ENCODE measurements at places on chromosomes 1 and 21.
A peak's percentile ranks its signal among the peaks of the same experiment; 100 is the strongest.

- DNase-seq = no peak
Observed at GRCh38 chr1:169367096-169367685, 406 bp downstream of the NME7 start.

- no peak for DNase-seq
Observed at GRCh38 chr1:113389359-113389952, 859 bp upstream of the MAGI3 start.

- no peak for DNase-seq
Observed at GRCh38 chr1:237074371-237075117, 32.6 kb downstream of the RYR2 start.

DNA sequence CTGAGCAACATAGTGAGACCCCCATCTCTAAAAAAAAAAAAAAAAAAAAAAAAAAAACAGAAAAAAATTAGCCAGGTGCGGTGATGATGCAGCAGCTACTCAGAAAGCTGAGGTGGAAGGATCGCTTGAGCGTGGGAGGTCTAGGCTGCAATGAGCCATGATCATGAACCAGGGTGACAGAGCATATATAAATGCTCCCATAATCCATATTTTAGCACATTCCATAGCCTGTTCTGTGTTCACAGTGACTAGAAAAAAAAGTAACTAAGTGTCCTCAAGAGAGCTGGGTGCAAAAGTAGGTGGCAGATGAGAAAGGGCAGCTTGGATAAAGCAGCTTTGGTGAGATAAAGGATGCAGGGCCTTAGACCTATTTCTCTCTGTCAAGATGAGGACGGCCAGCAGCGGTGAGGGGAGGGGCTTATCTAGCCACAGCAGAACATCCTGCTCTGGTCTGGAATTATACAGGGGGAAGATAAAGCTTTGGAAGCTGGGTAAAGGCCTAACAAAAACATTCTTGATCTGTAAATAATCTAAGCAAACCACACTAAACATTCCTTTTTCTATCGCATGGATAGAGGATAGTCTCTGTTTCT, 205.3 kb downstream of the DAB1 start:
- no peak for DNase-seq

DNA sequence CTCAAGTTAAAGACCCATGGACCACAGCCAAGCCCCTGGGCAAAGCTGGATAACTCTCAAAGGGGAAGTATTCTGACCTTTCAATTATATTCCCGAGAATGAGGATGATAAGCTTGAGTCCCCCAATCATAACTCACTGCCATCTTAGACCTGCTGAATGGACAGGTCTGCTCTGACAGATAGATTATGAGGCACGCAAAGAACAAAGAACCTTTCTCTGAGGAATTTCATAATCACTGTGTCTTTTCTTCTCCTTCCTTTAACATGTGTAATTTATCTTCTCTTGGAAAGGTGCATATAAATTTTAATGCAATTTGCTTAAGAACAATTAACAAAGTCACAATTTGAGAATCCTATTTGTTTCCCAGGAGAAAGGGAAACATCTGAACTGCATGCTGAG, 22.0 kb downstream of the PIGM start:
- no peak for DNase-seq

DNA sequence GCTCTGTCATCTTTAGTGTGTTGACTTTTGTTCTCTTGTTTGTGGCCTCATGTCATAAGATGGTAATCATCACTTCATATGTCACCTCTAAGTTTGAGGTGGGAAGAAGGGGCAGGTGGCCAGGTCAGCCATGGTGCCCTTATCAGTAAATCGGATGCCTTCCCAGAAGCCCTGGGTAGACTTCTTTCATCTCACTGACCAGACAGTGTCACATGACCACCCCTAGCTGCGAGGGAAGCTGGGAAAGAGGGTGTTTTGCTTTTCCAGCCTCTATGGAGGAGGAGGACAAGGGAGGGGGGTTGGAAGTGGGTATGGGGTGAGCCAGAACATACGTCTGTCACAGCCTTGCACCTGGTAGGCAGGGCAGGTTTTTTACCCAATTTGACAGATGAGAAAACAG, 28.6 kb downstream of the TNFRSF1B start:
- no peak for DNase-seq

DNA sequence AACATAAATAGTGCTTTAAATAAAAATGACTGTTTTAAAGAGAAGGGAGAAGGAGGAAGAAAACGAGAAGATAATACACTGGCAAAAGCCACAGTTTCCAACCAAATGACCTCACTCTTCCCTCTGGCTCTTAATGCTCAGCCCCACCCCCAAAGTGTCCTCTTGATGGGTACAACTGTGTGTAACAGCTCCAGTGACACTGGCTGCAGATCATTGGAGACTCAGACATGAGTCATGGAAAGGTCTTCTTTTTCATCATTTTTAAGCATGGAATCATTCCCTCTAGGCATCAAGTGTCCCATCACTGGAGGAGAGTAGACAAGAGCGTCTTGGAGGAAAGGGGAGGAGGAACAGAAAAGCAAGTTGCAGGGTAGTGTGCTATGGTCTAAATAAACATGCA, 333.0 kb downstream of the PAPPA2 start:
- DNase-seq = no peak

DNA sequence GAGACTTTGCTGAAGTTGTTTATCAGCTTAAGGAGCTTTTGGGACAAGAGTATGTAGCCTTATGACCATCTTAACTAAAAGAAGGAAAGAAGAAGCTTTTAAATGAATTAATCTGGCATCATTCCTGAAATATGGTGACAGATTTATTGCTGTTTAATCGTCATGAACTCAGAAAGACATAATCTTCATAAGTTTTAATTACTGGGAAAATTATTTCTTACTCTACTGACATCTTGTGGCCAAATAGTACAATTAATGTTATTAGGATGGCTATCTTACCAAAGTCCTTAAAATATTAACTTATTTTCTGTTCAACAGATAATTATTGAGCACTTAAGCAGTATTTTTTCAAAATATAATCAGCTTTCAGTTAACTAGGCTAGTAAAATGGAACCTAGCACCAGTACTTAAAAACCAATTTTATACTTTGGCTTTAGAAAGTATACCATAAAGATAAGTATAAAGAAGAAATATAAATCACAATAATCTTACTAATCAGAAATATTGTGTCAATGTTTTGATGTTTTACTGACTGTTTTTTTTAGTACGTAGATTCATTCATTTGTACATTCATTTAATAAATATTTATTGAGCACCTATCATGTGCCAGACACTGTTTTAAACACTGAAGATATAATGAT, 34.7 kb upstream of the GPR25 start:
- peak; percentile 47 for DNase-seq

DNA sequence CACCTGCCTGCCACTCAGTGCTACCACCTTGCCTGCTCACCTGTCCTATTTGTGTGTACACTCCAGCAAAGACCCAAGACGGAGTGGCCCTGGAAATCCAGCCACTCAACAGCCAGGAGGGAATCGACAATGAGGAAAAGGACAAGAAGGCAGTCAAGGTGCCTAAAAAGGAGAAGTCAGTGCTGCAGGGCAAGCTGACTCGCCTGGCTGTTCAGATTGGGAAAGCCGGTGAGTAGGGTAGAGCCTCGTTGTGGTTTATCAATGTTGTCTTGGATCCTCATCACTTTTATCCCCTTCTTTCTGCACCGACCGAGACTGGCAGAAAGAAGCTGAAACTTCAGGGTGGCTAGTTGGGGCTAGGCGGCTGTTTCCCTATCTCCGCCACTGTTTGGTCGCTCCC, 61.4 kb upstream of the LAX1 start:
- DNase-seq = no peak

- DNase-seq = no peak
Observed at GRCh38 chr1:77168358-77168757, 50.9 kb downstream of the PIGK start.

GRCh38 chr1:154857022-154857421, 13.1 kb downstream of the KCNN3 start:
- DNase-seq = no peak

DNA sequence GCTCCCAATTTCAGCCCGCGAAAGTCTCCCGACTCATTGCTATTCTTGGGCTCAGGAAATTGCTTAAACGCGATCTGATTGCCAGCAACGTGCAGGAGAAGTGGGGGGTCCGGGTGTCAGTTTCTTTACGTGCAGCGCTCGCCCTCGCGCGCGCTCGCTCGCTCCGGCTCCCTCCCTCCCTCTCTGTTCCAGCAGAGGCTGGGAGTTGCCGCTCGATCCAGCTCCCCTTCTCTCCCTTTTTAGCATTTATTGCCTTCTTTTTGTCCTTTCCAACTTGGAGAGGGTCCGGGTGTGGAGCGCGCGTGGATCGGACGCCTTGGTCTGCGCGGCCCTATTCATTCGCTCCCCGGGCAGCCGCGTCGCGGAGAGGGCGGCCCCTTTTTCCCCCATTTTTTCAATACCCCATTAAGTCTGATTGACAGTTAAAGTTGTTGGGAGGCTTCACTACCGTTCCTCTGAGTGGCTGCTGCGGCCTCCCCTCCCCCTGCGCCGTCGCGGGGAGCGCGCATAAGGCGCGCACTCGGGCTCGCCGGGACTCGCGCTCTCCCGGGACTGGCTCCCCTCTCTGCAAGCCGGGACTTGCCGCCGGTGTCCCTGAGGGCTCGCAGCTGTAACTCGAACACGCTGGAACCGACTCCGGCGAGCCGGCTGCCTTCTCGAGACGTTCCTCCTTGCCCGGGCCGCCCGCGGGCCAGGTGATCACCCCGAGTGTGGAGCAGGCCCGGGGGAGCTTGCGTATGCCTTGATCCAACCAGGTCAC, at the start of gene DHRS3:
TSS of gene DHRS3 (minus strand) at position 310 of the 760 bp plus-strand sequence. CDS start 862 bp downstream, outside the sequence.
- no peak for DNase-seq

DNA sequence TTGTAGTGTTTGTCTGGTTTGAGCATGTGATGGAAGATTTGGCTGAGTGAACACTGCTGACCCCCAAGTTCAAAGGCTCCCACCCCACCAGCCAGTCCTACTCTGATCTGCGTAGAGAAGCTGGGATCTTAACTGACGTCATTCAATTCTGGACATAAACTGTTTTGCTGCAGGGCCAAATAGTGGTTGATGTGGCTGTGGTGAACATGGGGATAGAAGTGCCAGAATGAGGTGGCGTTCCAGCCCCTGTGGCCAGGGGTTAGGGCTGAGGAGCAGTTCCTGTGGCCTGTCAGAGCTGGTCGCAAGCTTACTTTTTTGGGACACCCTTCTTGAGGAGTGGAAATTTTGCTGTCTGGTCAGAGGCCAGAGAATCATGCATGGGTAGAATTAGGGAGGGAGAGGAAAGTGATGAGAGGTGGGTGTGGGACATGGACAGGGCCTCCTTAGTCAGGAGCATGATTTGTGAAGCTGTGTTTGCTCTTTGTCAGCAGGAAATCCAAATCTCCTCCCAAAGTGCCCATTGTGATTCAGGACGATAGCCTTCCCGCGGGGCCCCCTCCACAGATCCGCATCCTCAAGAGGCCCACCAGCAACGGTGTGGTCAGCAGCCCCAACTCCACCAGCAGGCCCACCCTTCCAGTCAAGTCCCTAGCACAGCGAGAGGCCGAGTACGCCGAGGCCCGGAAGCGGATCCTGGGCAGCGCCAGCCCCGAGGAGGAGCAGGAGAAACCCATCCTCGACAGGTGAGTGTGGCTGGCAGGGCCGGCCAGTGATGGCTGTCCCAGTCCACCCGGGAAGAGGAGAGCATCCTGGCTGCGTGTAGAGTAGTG, 25.9 kb downstream of the SZRD1 start:
- no peak for DNase-seq

GRCh38 chr1:233015965-233016364, 65.6 kb downstream of the NTPCR start:
- no peak for DNase-seq

DNA sequence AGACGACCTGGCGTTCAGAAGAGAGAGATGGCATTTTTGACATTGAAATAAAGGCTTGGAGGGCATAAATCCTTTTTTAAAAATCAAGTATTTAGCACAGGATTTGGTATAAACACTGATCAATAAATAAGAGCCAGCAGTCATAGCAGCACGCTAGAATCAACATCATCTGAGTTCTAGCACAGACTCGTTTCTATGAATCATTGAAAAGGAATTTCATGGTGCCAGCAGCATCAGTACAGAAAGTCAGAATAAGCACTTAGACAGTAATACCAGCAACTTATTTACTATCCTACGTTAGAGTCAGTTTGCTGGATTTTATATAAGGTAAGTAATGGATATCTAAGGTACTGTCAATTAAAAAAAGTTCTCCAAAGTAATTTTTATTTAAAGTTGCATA, 119.3 kb downstream of the HLCS start:
- DNase-seq = no peak

DNA sequence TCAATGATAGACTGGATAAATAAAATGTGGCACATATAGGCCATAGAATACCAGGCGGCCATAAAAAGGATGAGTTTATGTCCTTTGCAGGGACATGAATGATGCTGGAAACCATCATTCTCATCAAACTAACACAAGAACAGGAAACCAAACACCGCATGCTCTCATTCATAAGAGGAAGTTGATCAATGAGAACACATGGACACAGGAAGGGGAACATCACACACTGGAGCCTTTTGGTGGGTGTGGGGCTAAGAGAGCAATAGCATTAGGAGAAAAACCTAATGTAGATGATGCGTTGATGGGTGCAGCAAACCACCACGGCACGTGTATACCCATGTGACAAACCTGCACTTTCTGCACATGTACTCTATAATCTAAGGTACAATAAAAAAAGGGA, 883.4 kb upstream of the PRMT6 start:
- DNase-seq = no peak

DNA sequence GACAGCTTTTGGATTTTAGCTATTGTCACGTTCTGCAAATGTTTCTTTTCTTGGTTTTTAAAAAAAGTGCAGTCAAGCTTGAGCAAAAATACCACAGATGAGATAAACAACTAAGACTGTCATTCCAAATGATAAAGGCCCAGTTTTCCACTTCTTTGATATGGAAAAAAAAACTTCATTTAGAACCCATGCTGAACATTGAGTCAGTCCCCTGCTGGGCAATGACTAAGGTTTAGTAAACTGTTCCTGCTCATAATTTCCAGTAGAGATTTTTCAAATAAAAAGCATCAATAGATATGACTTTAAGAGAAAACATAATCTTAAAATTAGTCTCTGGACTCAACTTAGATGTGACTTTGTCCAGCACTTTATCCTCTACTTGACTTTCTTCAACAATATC, 167.9 kb upstream of the C8B start:
- no peak for DNase-seq

GRCh38 chr1:41437011-41437355, 47.5 kb downstream of the EDN2 start:
- DNase-seq = no peak

- DNase-seq = no peak
Observed at GRCh38 chr1:223831755-223832636, 13.8 kb downstream of the TP53BP2 start.

- DNase-seq = no peak
Observed at GRCh38 chr1:72178266-72178665, 104.1 kb downstream of the NEGR1 start.
